ENCODE measurements at places on chromosomes 2 and 18.

GRCh38 chr2:172230889-172231401, 128.2 kb upstream of the DLX2 start:
- no peak for DNase-seq

GRCh38 chr2:120005834-120006521, 6.9 kb upstream of the EPB41L5 start:
- DNase-seq, result no peak

GRCh38 chr2:30450025-30450424, 3.0 kb downstream of the LCLAT1 start:
- DNase-seq, result no peak

DNA sequence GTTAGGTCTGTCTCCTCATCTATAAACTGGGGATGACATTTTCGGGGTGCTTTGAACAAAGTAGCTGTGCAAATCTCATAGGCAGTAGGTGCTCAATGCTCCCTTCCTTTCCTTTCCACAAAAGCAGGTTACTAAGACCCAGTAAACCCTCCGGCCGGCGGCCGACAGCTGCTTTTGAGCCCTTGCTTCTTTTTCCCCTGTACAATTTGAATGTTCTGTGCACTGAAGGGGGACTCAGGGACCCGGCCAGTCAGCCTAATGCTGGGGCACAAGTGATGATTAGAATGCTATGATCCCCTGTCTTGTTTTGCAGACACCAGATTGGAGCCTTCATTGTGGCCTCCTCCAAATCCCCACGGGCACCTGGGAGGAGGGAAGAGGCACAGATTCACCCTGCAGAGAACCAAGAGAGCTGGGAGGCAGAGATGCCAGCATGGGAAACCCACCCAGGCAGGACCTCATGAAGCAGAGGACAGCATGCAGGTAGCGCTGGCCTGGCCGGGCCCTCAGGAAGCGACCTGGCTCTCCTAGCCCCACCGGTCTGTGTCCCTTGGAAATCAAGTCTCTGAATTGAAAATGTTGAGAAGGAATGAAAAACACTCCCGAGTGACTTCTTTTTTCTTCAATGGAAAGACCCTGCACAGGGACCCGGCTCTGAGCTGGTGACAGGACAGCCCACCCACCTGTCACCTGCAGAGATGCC, 128.6 kb upstream of the HDAC4 start:
- DNase-seq, result no peak
